ENCODE measurements at places on chromosomes 6 and 20.

GRCh38 chr20:62892348-62893304 lies 31.0 kb upstream of the TCFL5 start:
- no peak for DNase-seq

DNA sequence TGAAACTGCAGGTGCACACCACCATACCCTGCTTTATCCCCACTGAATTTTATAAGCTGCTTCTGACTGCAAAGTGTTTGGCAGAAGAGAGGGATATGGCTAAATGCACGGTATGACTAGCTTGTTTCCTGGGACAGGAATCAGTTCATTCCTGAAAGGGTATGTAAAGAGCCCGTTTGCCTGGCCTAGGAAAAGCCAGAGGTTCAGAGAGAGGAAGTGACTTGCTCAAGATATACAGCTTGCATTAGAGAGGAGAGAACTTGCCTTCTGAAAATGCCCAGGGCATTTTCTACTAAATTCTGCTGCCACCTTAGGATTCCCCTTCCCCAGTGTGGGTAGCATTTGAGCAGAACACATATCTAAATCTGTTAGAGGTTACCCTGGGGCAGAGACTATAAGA lies 683 bp upstream of the GCNT2 start:
- DNase-seq = no peak

DNA sequence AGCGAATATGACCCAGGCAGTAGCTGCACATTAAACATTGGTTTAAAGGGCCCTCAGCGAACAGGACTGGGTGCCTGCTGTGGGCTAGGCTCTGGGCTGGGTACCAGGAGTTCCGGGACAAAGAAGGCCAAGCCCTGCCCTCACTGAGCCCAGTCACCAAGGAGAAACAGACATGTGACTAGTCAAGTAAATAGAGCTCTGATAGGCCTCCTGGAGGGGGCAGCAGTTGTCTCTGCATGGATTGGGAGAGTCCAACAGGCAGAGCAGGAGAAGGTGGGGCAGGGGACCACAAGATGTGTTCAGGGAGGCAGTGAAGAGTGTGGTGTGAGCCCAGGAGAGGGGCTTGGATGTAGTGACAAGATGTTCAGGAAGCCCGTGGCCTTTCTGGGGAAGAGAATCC lies 3.1 kb downstream of the HM13 start:
- no peak for DNase-seq

- DNase-seq = no peak
These were observed 248.5 kb downstream of the BTBD9 start for GRCh38 chr6:38391206-38391605.

DNA sequence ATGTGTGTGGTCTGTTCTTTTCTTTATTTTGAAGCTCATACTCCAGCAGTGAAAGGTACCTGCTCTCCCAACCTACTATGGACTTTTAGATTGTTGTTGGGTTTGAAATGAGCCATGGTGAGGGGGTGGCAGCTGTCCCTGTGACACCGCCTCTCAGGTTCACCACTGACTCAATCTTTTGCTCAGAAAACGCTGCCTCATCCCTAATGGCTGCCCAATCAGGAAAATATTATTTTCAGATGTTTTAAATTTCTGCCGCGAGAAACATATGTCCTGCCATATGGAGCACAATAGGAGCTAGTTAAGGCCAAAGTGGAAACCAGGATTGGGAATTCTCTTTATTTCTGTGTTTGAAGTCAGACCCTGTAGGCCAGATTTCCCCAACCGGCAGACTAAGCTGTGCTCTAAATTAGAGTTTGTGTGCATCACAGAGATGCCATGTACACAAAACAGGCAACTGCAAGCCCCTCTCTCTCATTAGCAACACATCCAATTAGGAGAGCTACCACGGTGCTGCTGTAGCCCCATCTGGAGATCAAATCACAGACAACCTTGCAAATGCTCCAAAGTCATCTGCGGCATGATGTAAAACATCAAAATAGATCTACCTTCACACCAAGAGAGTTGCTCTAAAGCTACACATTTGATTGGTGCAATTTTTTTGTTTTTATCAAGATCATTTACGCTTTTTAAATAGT lies 144.1 kb upstream of the BACH2 start:
- DNase-seq = no peak

GRCh38 chr20:25856256-25856884 lies 159.7 kb upstream of the ZNF337 start:
- no peak for DNase-seq

- DNase-seq = no peak
These were observed 79.4 kb downstream of the ROS1 start for GRCh38 chr6:117346142-117346930.

GRCh38 chr6:14728396-14729024 lies 517.4 kb upstream of the JARID2 start:
- DNase-seq = no peak

GRCh38 chr20:9500121-9500520 lies 14.3 kb upstream of the LAMP5 start:
- DNase-seq = no peak

DNA sequence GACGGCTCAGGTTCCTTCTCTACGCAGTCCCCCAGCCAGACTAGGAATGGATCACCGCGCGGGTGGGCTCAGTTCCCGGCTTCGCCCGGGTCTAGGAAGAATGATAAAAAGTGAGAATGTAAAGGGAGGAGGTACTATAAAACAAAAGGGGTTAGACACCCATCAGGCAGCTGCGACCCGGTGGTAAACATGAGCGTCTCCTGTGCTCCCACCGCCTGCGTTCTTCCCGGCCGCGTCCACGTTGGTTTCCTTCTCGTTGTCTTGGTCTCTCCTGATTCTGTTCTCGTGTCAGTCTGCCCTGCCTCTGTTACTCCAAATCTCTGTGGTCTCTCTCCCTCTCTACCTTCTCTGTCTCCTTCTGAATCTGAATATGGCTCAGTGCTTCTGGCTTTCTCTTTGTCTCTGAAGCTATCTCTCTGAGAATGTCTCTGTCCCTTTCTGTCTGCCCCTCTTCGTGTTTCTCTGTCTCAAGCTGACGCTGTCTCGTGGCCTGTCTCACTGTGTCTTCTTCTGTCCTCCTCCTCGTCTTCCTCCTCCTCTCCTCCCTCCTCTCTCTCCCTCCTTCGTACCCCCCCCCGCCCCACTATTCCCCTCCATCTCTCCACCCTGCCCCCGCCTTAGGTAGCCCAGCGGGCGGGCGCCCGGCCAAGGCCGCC lies 41.6 kb upstream of the FOXP4 start:
- DNase-seq = no peak

DNA sequence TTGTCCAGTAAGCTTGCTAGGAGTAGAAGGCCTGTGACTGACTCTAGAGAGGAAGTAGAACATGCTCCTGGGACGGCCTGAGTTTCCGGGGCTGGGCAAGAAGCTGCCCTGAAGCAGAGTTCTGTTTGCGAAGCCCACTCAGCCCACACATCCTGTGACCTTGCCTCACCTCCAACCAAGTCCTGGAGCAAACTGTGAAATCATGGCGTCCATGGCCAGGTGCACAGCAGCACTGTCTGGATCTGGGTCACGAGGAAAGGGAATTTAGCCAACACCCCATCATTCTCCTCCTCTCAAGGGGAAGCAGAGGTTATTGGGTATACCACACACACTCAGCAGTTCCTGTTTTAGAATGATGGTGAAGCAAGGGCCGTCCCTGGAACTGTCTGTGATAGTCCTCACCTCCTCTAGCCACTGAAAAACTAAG lies 87.5 kb downstream of the CRYBG1 start:
- DNase-seq = no peak

DNA sequence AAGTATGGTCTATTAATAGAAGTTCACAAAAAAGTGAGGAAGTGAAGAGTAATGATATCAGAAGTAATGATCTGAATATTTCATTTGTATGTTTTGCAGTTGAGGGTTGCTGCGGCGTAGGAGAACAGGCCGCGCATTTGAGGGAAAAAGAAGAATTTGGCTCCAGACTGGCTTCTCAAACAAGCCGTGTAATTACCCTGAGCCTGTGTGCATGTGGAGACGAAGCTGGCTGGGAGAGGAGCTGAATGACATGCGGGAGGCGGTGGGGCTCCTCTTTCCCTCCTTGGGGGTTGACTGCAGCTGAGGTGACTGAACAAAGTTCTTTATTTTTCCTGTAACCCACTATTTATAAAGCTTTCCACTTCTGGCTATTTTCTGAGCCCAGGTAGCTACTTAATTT lies 115.5 kb upstream of the AFDN start:
- no peak for DNase-seq

- no peak for DNase-seq
These were observed 49.4 kb upstream of the CARMIL1 start for GRCh38 chr6:25229671-25230321.

DNA sequence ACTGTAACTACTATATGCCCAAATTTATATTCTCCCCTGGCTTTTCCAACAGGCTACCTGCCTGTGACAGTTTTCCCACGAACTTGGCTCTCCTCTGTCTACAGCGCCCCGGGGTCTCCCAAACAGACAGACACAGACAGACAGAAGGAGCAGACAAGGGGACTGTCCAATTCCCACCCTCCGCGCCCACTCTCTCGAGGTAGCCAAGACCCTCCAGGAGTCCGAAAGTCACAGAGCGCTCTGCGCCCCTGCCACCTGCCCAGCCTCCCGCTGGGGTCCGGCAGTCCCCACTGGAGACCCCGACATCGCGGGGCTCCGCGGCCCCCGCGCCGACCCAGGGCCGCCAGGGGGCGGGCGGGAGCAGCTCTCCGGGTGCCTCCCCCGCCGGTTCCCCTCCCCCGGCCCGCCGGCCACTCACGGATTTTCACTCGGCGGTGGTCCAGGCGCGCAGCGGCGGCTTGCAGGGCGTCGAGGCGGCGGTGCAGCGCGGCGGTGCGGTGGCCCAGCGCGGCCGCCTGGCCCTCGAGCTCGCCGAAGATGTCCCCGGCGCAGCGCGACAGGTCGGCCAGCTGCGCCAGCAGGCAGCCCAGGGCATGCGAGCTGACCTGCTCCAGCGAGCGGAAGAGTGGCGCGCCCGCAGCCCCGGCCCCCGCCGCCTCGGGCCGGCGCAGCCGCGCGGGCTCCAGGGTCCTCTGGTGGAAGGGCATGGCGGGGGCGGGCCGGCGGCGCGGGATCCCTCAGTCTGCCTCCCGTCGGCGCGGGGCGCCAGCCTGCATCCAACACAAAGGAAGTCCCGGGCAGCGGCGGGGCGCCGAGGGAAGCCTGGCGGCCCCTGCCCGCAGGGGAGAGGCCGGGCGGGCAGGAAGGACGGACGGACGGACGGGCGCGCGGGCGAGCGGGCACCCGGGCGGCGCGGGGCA lies 81.3 kb upstream of the CCDC28A start:
- DNase-seq = peak; percentile 34

DNA sequence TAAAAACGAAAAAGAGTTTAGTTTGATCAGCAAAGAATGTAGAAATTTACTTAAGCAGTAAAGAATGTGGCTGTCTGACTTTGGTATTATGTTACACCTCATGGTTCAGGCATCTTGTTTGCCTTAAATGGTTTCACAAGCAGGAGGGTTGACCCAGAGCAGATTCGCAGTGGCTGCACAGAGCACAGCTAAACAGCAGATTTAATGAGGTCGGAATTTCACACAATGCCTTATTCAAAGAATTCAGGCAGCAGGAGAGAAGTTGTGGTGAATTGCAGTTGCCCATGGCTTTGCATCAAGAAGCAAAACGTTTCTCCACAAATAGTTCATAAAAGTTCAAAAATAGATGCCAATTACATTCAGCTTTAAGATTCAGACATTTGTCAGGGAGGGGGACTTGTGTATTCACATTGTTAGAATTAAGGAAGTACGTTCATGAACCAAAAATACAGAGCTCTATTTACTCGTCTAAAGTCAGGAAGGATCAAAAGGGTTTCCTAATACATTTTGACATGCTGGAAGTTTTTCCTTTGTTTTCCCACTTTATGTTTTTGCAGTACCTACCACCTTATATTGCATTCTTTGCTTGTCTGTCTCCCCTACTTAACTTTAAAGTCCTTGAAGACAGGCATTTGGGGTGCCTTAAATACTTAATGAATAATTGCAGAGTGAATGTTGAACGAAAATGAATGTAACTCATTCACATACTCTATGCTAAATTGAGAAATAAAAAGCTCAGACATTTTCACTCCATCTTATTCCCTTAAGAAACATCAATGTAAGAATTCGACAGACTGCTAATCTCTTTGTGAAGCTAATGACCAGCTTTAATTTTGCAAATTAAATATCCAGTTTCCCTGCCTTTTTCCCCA lies 1163.6 kb upstream of the CITED2 start:
- no peak for DNase-seq

DNA sequence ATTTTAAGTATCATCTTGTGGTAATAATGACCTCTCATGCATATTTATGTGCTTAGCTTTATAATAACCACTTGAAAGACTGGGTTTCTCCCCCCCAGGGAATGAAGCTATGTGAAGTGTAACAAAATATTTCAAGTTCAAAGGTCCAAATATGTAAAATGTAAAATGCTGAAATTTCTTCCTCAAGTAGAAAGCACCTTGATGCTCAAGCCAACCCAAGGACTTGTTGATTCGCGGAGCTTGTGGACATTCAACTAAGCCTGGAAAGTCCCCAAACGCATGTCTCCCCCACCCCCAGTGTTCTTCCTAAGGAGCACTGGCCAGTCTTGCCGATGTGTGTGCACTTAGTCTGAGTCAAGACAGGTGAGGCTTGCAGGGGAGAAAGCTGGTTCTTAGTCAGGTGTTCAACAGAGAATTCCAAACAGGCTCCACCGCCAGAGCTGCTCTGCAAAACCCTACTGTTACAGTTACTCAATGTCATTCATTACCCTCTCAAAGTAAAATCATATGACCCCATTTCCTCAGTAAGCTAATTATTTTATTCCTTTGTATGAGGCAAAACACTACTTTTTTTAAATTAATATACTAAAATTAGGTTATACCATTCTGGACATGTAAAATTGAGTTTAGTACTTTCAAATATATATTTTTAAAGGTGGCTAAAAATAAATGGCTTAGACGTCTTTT lies 46.9 kb upstream of the QKI start:
- no peak for DNase-seq

GRCh38 chr20:3165473-3166337 lies 6.0 kb upstream of the FASTKD5 start:
- no peak for DNase-seq

GRCh38 chr20:48158014-48158413 lies 372.7 kb upstream of the SULF2 start:
- DNase-seq = no peak

DNA sequence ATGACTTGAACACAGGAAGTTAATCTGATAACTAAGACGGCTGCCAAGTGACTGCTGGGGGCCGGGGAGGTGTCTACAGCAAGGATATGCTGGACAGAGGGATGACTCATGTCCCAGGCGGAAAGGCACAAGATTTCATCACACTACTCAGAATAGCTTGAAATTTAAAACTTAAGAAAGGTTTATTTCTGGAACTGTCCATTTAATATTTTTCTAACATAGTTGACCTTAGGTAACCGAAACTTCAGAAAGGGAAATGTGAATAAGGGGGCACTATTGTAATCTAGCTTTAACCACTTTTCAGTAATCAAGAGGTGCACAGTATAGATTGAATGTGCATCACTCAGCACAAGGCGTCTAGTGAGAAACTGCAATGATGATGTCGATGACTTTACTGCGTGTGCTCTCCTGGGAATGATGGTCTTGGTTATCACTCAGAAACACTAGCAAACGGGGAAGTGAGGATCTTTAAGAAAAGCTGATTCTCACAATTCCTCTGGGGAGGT lies 171.5 kb downstream of the QKI start:
- no peak for DNase-seq

DNA sequence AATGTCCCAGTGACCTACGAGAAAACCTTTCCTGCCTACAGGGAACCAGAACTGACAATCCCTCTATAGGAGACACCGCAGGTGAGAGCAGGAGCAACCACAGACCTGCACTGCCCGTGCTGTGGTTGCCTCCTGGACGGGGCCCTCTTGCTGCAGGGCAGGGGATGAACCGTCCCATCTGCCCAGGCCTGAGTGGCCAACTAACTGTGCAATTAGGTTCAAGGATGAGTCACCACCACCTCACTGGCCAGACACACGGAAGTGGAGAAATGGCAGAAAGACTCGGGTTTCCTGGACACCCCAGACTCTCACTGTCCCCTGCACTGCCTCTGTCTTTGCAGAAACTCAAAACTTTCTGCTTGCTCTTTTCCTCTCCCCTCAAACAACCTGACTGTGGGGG lies 13.8 kb upstream of the HLA-G start:
- no peak for DNase-seq
